Natural killer cell (primary cell): ENCODE measurements at places on chromosomes 6 and 20.

- peak; percentile 76 for DNase-seq
Measured at GRCh38 chr6:37819802-37820717, 533 bp downstream of the ZFAND3 start.

- no peak for DNase-seq
Measured at GRCh38 chr6:157017861-157018260, 240.7 kb downstream of the ARID1B start.

DNA sequence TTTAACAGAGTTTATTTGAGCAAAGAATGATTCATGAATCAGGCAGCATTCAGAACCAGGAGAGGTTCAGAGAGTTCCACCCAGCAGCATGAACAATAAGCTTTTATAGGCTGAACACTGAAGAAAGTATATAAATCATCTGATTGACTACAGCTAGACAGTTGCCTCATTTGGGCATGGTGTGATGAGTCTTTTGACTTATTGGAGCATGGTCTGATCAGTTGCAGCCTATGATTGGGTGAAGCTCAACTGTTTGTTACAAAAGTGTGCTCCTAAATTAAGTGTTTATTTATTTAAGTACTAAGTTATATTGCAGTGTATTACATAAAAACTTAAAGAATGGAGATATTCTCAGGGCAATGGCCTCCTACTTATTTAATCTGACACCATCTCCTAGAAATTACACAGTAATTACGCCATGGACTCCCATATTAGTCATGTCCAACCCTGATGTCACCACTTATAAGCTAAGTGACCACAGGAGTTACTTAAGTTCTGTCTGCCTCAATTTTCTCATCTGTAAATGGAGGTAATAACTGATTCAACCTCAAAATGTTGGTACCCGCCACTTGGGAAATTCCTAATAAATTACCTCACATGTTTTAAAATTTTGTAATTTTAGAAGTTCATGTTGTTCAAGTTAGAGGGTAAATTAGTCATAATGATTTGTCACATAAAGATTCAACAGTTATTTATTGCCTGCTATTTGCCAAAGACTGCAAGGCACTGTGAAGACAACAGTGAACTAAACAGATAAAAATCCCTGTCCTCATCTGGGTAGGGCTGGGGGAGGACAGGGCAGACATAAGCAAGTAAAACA lies 15.2 kb upstream of the ROS1 start:
- DNase-seq, result no peak

- DNase-seq, result peak; percentile 38
Measured at GRCh38 chr6:110944681-110945151, 13.8 kb upstream of the GTF3C6 start.

- DNase-seq, result peak; percentile 64
Measured at GRCh38 chr6:14129575-14129974, 12.0 kb downstream of the CD83 start.

- no peak for DNase-seq
Measured at GRCh38 chr6:95819939-95820338, 195.8 kb upstream of the FUT9 start.

DNA sequence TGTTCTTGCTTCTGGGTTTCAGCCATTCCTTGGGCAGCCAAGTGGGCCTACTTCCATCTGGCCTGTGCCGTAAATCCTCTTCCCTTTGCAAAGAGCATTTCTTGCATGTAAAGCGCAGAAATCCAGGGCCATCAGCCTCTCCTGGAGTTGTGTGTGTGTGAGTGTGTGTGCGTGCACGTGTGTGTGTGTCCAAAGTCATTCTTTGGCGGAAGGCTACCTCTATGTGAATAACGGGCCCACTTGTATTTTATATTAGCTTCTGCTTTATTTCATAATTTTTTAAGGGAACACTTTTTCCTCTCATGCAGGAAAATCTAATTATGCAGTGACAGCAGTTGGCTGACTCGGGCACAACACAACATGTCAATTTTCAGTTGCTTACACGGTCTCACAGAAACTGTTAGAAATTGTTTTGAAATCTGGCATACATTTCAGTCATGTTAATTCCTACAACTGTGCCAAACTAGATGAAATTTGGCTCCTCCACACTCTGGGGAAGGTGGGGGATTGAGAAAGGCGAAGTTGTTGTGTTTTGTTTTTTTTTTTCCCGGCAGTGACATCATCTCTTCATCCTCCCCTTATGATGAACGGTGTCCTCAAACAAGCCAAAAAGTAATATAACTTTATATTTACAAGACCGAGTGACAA lies 223.7 kb upstream of the TSHZ2 start:
- DNase-seq, result no peak

DNA sequence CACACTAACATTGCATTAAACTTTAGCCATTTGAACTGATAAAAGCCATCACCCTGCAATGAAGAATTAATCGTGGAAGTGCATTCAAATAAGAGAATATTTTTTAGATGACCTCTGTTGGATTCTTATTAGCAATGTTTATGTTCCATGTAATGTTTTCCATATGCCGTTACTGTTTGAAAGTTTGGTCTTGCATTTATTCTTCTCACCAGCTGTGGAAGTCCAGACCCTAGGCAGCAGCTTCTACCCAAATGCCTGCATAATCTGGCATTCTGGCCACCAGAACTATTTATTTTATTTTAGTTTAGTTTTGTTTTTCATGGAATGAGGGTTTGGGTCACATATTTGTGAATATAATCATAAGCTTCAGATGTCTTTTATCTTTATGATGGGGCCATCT lies 140.4 kb downstream of the SAMD5 start:
- no peak for DNase-seq

- DNase-seq, result no peak
Measured at GRCh38 chr6:33108307-33108706, 32.5 kb downstream of the HLA-DPB1 start.

DNA sequence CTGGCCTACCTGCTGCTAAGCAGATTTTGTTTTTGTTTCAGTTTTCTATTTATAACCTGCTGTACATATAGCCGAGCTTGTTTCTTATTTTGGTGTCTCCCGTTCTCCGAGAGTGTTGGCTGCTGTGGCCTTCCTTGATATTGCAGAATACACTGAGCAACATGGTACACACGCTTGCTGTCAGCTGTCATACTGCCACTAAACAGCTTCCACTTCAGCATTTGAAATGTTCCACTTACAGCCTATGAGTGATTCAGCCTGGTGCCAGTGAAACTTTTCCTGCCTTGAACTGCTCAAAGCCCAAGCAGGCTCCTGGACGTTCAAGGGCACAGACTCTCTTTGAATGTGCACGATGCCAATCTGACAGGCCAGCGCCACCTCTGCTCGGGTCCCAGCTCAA lies 87.1 kb downstream of the PSMG4 start:
- DNase-seq, result no peak

DNA sequence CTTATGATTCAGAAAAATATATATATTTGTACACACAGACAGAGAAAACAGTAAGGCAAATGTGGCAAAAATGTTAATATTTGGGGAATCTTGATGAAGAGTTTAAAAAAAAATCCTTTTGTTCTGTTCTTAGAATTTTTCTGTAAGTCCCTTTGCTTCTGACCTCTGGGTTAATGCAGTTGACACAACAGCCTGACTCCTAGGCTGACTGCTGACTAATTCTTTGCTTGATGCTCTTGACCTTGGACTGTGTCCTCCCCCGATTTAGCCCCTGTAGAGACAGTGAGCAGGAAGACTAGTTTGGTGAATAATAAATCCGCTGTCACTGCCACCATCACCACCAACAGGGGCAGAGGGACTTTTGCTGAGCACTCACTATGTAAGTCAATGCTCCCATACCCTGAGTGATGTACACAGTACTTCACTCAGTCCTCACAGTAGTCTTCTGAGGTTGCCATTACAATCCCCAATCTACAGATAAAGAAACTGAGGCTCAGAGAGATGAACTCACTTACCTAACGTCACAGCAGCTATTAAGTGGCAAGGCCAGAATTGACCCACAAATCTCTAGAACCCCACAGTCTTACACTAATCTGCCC lies 71.7 kb downstream of the SNX5 start:
- DNase-seq, result no peak

- DNase-seq, result no peak
Measured at GRCh38 chr6:41334482-41335040, 847 bp upstream of the NCR2 start.

DNA sequence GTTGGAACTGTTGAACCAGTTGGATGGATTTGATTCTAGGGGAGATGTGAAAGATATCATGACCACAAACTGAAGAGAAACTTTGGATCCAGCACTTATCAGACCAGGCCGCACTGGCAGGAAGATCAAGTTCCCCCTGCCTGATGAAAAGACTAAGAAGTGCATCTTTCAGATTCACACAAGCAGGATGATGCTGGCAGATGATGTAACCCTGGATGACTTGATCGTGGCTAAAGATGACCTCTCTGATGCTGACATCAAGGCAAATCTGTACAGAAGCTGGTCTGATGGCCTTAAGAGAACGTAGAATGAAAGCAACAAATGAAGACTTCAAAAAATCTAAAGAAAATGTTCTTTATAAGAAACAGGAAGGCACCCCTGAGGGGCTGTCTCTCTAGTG lies 72.8 kb upstream of the CDYL start:
- DNase-seq, result no peak
